ENCODE measurements at places on chromosomes 4 and X. TPM values are rescaled to one million over a fixed set of nuclear protein-coding genes. Genes with fewer than 3 reads are reported as not detected.

MXRA5 gene
- 12.1 TPM for total RNA-seq

FAM53A gene
- 2.2 TPM for total RNA-seq

ANK2 gene
- total RNA-seq = 7.7 TPM

MAGEE1 gene
- total RNA-seq = 3.6 TPM

USP17L30 gene
- not detected for total RNA-seq

Measured in suprapubic skin (tissue), 4 donors.